Naive thymus-derived CD4-positive, alpha-beta T cell (primary cell): ENCODE measurements at places on chromosomes 13 and 19. TPM values are rescaled to one million over a fixed set of nuclear protein-coding genes. Genes with fewer than 3 reads are reported as not detected.

- no peaks in the 10 kb centered on the region for H3K36me3 ChIP-seq
- H3K4me1 ChIP-seq: peaks cover 40% of the 10 kb centered on the region
- no peak overlapping the region for H3K4me3 ChIP-seq
- H3K27me3 ChIP-seq: no peaks in the 10 kb centered on the region
Measured at GRCh38 chr19:18590273-18591272, 2.0 kb downstream of the REX1BD start.

- no peaks in the 10 kb centered on the region for H3K36me3 ChIP-seq
- no peaks in the 10 kb centered on the region for H3K4me1 ChIP-seq
- no peak for DNase-seq
- H3K27ac ChIP-seq: no peak overlapping the region
- no peak overlapping the region for H3K4me3 ChIP-seq
Measured at GRCh38 chr13:95833719-95834118, 156.8 kb downstream of the DNAJC3 start.

DNA sequence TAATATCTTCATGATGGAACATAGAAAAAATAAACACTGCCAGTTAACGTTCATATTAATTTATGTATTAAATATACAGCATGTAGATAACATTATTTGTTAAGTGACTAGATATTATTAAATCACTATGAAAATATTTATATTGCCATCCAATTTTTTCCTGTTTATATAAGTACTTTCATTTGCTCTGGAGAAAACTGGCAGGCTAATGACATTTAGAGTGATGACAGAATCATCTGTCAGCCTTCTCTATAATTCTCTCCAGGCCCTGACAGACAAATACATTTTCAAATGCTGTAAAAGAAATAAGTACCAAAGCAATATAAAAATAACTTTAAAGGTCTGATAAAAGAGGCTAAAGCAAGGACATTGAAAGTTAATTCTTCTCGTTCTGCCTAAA lies 2556.7 kb upstream of the PCDH20 start:
- H3K4me1 ChIP-seq: no peaks in the 10 kb centered on the region
- H3K27me3 ChIP-seq: no peaks in the 10 kb centered on the region
- H3K36me3 ChIP-seq: no peaks in the 10 kb centered on the region
- no peak for DNase-seq
- H3K4me3 ChIP-seq: no peak overlapping the region
- H3K27ac ChIP-seq: no peak overlapping the region

The KIR3DL1 gene
- not detected for total RNA-seq

The KCNN1 gene
- total RNA-seq: not detected
